Brain pericyte (primary cell): ENCODE measurements at places on chromosomes 16 and 17.

DNA sequence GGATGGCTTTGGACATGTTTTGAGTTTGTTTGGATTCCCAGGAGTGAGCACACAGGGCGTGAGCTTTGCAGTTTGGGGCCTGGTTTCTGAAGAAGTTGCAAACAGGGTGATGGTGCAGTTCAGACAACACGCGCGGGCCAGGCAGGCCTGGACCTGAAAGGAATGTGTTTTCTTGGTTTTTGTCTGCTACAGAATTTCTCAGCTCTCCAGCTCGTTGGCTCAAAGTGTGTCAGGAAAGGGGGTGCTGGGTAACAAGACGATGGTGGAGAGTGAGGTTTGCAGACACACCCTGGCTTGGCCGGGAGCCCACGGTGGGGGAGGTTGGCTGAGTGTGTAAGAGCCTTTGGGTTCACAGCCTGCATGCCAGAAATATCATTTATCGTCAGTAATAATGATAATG is 82.3 kb downstream of the CMIP start:
- DNase-seq = no peak

DNA sequence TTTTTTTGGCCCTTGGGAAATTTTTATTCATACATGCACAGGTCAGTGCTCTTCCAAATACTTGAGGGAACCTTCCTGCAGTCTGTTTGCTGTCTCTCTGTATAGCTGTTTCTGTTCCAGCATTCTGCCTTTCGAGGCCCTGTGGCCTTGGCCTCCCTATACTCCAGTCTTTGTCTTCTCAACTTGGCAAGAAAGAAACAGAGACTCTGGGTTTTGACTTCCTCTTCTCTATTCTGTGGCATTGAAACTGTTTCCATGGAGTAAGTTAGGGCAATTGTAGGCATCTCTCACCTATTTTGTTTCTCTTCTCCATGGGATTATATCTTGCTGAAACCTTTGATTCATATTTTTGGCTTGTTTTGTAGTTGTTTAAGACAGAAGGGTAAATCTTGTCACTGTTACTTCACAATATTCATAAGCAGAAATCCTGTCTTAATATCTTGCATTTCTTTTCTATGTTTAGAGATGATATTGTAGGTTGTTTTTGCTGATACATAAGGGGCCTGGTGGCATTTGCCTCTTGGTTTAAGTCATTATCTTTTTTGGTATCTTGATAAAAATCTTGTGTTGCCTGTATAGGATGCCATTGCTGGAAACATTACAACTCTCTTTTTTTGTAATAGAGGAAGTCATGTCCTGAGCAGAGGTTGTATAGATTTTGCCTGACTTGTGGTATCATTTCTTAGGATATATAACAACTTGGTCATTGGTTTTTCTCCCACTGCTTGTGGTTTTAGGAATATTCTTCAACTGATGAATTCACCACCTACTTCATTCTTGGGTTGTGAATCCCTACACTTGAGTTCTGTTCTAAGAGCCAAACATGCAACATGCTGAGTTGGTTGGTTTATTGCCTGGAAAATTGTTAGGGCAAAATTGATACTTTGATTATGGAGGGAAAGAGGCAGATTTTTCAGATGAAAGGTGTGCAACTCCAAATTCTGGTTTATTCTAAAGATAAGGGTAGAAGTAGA is 168.6 kb downstream of the FTO start:
- DNase-seq = no peak

DNA sequence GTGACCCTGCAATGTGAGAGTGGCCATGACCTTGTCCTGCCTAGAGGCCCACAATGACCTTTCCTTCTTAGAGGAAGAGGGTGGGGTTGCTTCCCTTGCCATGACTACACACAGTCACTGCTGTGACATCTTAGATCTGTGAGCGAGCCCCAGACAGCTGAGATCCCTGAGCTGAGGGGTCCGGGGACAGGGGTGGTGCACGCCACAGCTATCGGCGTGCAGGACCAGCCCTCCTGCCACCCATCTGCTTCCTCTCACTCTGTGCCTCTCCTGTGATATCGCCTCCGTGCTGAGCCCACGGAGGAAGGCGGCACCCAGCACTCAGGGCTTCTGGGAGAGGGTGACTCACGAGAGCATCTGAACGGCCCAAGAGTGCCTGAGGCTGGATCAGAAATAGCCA is 35.2 kb downstream of the KIAA0513 start:
- no peak for DNase-seq

GRCh38 chr17:34474706-34475105 is 104.7 kb upstream of the TMEM132E start:
- DNase-seq = no peak

DNA sequence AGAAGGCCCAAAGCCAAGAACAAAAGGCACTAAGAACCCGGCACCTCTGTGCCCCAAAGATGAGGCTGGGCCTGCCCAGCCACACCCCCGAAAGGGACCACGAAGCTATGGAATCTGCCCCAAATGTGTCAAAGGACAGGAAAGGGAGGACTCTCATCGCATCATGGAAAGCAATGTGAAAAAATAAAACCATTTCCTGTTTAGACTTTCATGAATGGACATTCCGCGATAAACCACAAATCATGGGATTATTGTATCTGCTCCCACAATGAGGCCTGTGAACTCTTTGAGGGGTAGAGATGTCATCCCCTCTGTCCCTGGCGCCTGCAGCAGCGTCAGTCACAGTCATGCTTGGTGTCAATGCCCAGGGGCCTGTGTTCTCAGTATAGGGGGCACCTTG is 135.0 kb downstream of the COPRS start:
- no peak for DNase-seq

- no peak for DNase-seq
Measured at GRCh38 chr16:19240494-19240893, 45.0 kb upstream of the CLEC19A start.

DNA sequence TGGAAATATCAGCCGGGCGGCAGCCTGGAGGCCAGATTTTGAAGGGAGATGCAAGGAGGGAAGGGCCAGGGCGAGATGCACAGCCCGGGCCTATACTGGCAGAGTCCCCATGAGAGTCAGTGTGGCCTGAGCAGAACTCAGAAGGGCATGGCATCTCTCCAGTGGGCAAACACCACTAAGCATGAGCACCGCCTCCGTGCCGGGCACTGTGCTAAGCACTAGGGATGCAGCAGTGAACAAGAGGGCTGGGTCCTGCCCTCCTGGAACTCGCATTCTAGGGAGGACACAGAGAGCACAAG is 33.5 kb downstream of the TK2 start:
- no peak for DNase-seq

- DNase-seq = no peak
Measured at GRCh38 chr16:27450196-27450549, 48.2 kb downstream of the IL21R start.

GRCh38 chr17:34670618-34671017 is 91.2 kb downstream of the TMEM132E start:
- no peak for DNase-seq

DNA sequence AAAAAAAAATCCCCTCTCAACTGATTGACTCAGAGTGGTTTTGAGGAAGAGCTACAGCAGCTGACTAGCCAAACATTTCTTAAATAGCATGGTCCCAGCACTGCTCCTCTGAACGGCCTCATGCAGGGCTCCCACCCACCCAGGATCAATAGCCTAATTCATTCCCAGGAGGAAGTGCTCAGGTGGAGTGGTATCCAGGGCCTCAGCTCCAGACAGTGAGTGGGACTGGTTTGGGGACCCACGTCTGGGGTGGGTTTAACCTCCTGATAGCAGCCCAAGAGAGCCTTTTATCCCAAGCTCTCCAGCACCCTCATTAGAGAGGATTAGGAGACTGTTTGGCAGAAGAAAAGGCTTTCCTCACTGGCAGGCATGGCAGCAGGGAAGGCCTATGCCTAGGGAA is 68.5 kb upstream of the CDH5 start:
- DNase-seq = no peak

GRCh38 chr17:38872671-38873385 is 3.0 kb downstream of the LASP1 start:
- DNase-seq = no peak

DNA sequence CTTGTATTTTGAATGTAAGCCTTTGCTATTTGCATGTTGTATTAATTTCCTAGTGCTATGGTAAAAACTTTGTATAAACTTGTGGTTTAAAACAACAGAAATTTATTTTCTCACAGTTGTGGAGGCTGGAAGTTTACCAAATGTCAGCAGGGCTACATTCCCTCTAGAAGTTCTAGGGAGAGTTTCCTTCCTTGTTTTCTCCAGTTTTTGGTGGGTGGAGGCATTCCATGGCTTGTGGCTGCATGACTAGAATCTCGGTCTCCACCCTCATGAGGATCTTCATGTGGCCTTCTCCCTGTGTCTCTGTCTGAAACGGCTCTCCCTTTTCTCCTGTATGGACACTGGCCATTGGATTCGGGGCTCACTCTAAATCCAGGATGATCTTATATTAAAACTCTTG is 482.2 kb upstream of the GOT2 start:
- DNase-seq = no peak

DNA sequence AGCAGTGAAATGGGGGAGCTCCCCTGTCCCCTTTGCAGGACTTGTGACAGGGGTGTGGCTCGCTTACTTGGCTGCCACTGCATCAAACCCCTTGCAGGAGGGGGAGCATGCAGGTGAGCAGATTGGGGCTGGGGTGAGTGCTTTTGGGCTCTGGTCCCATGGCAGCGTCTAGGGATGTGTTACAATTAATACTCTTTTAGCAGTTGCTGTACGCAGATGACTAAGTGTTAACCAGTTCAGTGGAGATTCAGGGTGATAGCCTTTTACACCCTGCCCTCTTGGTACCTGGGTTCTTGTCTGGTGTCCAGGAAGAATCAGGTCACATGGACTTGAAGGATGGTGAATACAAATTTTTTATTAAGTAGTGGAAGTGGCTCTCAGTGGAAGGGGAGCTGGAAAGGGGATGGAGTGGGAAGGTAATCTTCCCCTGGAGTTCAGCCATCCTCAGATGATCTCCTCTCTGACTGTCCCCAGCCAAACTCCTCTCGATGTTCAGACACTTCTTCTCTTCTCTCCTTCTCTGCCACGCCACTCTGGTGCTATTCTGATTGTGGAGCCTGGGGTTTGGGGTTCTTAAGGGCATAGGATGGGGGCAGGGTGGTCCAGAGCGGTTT is 100.1 kb downstream of the MARF1 start:
- no peak for DNase-seq

DNA sequence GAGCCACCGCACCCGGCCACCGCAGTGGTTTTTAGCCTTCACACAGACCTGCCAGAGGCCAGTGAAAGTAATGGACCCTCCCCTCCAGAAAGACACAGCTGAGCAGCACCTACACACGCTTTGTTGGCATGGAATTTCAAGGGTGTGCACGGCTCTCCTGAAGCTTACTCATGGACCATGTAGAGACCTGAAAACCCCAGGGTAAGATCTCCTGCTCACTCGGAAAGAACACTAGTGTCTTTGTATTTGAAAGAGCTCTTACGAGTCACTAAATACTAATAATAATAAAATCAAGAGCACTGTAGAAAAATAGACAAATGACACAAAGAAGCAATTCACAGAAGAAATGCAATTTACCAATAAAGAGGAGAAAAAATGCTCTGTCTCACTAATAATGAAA is 20.0 kb downstream of the SLC43A2 start:
- DNase-seq = no peak

DNA sequence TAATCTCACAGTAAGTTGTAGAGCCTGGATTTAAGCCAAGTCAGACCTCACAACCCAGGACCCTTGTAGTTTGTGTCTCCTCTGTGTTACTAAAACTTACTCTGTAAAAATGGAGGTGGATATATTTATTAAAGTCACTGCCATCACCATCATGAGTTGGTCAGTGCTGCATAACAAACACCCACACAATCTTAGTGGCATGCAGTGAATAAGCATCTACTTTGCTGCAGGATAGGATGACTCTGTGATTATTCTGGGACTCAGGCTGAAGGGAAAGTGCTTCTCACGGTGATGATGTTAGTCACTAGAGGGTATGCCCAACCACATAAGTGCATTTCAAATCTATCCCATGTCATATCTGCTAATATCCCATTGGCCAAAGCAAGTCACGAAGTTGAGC is 398.7 kb downstream of the XYLT1 start:
- DNase-seq = no peak

DNA sequence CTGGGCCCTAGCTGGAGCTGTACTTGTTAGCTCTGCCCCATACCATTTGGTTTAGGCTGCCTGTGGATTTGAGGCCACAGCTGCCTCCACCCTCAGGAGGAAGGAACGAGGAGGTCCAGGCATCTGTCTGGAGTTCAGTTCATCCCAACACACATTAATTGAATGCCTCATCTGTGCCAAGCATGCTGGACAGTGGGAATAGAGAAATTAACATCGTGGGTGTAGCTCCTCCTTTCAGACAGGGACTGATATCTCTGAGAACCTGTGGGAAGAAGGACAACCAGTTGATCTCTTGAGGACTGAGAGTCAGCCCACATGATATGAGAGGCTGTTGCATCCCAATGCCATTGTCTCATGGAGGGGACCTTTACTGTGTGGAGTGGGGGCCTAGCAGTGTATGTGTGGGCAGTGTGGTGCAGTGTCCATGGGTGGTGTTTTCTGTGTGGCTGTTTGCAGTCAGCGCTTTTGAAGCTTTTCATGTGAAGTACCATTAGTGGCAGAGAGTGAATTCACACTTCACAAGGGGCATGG is 29.4 kb upstream of the DDX52 start:
- DNase-seq = no peak

DNA sequence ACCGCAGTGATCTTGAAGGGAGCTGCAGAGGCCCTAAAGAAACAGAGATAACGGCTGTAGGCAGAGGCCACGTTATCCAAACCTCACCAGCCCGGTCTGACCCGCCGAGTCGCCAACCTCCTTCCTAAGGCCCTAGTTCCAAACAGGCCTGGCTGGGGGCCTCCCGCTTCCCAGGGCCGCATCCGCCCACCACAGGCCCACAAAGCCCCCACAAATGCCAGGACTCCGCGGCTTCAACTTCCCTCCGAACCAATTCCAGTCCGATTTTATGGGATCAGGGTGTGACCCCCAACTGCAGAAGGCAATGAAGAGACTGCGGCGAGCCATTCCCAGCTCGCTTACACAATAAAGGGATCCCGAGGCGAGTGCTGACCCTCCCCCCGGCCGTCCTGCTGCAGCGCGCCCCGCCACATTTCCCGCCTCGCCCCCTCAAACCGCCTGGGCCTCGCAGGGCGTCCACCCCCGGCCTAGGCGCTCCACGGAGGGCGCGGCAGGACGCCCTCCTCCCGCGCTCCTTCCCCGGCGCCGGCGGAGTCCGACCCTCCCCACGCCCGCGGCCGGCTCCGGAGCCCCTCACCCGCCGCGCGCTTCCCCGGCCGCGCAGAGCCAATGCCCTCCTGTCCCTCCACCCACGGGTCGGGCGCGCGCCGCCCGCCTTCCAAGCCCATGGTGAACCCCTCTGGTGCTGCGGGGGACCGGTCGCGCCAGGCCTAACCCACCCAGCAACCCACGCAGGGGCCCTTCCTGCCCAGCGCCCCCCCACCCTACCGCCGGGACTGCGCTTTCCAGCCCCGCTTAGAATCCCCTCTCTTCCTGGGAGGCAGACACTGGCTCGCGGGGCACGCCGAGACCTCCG is 926 bp downstream of the MYH10 start:
- no peak for DNase-seq

- no peak for DNase-seq
Measured at GRCh38 chr17:47810901-47811635, 10.5 kb downstream of the OSBPL7 start.
